ENCODE measurements at places on chromosomes 16 and 17.

DNA sequence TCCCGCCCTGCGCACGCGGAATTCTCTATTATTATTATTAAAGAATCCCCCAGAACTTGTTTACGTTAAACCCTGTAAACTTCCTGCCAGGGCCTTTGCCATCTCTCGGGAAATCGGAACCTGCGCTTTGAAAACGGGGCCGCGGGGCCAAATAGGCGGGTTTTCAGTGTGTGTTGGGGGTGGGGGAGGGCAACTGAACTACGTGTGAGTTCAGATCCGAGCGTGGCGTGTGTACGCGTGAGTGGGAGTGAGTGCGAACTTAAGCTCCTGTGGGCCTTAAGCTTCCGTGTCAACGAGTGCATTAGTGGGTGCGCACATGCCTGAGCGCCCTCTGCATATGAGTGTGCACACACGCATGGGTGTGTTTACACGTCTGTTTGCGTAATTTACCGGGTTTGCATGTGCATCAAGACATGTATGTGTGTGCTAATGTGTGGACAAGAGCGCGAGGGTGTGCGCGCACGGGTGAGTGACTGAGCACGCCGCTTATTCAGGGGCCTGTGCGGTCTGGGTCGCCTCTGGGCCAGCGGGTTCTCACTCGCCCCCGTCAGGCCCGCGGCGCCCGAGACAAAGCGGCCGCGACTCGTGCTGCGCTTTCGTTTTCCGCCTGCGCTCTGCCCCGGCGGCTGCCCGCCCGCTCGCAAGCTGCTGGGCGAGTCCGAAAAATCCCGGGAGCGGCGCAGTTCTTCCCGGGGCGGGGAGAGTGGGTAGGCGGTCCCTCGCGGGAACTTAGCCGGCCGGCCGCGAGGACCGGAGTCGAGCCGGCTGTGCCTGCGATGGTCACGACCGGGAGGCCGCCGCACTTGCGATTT, 1.2 kb upstream of the FOXF1 start:
- no peak for DNase-seq

DNA sequence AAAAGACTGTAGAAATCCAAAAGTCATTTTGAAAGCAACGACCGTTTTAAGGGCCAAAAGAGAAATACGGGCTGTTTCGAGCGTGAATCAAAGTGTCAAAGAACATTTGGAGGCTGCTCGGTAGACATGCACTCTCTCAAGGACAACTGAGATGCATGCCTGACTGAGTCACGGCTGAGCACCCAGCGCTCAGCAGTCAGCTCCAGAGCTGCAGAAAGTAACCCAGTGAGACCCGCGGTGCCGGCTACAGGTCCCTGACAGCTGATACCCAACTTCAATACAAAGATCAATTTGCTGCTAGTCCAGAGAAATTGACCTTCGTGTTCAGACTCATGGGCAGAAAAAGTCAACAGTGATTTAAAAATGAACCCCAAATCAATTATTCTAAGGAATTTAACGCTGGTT, 214.9 kb downstream of the STX8 start:
- no peak for DNase-seq

GRCh38 chr17:40086150-40087044, 14.0 kb downstream of the NR1D1 start:
- peak; percentile 55 for DNase-seq

DNA sequence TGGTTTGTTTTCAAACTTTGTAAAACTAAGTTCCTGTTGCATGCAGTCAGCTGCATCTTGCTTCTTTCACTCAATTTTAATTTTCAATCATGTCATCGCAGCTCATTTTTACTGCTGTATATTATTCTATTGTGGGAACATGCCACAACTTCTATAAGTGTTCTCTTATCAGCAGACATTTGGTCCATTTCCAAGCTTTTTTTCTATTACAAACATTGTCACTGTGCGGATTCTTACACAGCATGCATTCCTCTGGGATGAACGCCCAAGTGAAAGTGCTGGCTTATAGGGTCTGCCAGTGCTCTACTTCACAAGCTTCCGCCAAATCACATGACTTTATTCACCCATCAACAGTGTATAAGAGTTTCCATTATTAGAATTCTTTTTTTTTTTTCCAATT, 22.7 kb downstream of the GINS3 start:
- no peak for DNase-seq

- DNase-seq, result no peak
These were observed 580.1 kb upstream of the SALL1 start for GRCh38 chr16:51731160-51731559.

- no peak for DNase-seq
These were observed 5.4 kb upstream of the PABPN1L start for GRCh38 chr16:88871730-88872416.

DNA sequence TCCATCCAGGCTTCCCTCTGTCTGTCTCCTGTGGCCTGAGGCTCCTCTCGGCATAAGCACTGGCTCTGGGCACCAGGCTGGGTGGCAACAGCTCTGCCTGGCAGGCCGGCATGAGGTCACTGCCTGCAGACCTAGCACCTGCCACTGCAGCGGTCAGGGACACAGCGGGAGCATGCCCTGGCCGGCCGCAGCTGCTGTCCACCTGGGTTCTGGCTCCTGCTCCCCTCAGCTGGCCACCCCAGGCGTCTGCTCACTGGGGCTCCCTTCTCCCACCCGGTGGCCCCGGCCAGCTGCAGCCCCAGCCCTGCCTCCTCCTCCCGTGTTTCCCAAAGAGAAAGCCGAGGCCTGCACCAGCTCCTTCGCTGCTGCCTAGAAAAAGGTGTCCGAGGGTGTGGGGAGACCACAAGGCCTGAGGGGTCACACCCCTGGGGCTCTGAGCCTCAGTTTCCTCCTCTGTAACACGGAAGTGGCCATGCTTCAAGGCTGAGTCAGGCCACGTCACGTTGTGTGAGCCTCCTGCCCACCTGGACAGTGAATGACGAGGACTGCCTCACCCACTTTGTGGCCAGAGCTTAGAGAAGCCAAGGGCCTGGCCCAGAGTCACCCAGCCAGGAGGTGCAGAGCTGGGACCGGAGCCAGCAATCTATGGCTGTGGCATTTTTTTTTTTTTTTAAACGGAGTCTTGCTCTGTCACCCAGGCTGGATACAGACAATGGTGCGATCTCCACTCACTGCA, 6.7 kb downstream of the NTHL1 start:
- DNase-seq, result no peak

- DNase-seq, result no peak
These were observed 82.3 kb upstream of the DOC2B start for GRCh38 chr17:263773-264172.

- DNase-seq, result no peak
These were observed 773 bp downstream of the CENPX start for GRCh38 chr17:82021900-82022309.

DNA sequence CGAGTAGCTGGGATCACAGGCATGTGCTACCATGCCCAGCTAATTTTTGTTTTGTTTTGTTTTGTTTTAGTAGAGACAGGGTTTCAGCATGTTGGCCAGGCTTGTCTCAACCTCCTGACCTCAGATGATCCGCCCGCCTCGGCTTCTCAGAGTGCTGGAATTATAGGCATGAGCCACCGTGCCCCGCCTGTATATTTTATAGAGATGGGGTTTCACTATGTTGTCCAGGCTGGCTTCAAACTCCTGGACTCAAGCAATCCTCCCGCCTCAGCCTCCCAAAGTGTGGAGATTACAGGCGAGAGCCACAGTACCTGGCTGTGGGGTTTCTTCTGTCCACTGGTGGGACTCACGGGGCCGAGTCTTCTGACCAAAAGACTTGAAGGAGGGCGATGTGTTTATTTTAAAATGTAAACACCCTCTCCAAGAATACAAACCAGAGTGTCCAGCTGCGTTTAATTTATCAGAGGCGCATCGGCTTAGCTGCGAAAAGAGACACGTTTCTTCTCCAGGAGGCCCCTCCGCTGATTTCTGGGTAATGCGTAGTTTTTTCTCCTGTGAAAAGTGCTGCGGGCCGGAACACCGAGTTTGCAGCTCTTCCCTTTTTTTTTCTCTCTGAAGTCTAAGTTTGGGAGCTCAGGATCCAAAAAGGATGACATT, 86.9 kb upstream of the CIBAR2 start:
- no peak for DNase-seq

- DNase-seq, result no peak
These were observed 18.9 kb upstream of the SLC39A11 start for GRCh38 chr17:73111386-73111785.

DNA sequence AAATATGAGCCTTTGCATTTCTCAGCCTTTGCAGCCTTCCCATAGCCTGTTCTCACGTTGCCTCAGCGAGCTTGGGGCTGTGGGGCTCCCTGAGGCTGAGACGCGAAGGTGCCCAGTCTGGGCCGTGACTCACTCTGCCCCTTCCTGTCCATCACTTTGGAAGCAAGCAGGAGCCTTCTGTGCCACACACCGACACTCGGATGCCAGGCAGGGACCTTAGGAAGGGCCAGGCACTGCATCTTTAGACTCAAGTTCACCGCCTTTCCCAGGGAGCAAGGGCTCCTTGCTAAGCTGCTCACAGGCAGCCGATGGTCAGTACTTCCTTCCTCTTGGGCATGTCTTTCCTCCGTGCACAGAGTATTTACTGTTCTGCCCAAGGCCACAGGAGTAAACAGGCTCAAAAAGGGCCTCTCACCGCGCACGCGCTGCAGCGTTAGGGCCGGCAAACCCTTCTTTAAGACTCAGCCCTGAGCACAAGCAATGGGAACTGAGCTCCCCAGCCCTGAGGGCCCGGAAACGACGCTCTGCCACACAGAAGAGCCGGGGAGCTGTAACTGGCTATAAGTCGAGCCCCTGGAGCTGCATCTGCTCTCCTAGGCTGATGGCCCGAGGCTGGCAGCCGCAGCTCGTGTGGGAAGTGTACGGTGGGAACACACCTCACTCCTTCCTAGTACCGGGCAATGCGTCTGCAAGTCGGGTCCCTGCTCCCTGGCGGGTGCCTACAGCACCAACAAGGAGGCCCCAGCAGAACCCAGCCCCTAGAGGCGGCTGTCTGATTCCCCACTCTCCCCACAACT, 7.2 kb downstream of the TIMM22 start:
- no peak for DNase-seq

- no peak for DNase-seq
These were observed 5.4 kb downstream of the CMIP start for GRCh38 chr16:81449899-81450608.

DNA sequence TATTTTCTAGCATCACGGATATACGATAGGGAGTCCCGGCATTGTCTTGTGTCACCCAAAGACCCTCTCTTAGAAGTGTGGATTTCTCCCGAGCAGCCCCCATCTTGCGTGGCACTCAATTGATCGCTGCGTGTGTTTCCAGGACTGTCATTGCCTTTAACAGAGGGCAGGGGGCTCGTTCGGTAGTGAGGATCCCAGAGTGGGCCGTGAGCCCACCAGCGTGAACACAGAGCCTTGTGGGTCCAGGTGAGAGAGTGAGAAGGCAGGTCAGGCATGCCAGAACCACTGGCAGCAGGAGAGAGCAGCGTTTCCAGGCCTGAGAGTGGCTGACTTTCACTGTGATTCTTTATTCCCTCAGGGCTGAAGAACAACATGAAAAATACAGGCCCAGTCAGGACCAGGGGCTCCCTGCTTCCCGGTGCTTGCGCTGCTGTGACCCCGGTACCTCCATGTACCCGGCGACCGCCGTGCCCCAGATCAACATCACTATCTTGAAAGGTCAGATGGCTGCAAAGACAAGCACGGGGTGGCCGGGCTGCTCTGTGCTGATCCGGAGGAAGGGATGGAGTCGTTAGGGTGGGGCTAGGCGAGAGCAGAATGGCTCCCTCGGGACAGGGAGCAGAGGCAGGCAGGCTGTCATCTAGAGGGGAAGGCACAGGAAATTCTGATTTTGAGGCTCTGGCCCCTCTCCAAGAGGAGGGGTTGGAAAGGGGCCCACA, 22.4 kb downstream of the C1QTNF1 start:
- no peak for DNase-seq

DNA sequence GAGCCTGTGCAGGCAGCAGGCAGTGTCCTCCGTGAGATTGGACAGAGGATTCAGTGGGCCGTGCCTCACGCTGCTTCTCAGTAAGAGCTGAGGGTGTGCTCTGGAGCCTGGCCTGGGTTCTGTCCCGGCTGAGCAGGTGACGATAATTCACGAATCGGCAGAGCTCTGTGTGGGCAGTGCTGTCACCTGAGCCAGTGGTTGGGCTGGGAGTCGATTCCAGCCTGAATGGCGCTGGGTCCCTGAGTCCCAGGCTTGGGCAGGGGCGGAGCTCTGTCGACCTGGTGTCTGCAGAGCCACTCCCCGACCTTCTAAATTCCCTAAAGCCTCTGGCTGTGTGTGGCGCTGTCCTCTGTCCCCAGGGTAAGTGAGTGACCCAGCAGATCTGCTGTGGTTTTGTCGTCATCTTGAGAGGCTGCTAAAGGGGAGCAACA, 8.4 kb downstream of the ACSF3 start:
- DNase-seq, result no peak

DNA sequence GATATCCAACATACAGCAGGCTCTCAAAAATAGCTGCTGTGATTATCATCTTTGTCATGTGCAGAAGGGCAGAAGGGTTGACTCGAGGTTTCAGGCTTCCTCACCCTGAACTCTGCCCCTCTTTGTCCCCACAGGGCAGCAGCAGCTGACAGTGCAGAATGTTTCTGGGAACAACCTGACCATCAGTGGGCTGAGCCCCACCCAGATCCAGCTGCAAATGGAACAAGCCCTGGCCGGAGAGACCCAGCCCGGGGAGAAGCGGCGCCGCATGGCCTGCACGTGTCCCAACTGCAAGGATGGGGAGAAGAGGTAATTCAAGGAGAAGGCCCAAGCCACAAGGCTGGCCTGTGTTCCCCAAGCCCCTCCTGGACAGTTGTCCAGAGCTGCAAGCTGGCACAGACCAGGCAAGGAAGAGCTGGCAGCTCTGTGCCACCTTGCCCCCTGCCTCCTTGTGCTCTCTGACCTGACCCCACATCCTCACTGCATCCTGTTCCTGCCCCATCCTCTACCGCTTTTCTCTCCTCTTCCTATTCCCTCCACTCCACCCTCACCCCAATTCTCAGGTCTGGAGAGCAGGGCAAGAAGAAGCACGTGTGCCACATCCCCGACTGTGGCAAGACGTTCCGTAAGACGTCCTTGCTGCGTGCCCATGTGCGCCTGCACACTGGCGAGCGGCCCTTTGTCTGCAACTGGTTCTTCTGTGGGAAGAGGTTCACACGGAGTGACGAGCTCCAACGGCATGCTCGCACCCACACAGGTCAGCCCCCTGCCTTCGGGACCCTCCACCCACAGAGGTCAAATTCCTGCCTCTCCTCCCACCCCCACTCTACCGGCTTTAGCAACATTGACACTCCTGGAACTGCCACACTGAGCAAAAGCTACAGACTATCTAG, 16.3 kb upstream of the PNPO start:
- no peak for DNase-seq

GRCh38 chr17:41547921-41548843, 20.1 kb upstream of the KRT19 start:
- DNase-seq, result no peak

- DNase-seq, result no peak
These were observed 15.6 kb downstream of the ZNF469 start for GRCh38 chr16:88398170-88398873.

- no peak for DNase-seq
These were observed 13.3 kb upstream of the MARCHF10 start for GRCh38 chr17:62821189-62822079.

GRCh38 chr16:58038219-58038641, 12.7 kb downstream of the MMP15 start:
- DNase-seq, result no peak

- no peak for DNase-seq
These were observed 542 bp downstream of the SLC39A11 start for GRCh38 chr17:73091770-73092522.

DNA sequence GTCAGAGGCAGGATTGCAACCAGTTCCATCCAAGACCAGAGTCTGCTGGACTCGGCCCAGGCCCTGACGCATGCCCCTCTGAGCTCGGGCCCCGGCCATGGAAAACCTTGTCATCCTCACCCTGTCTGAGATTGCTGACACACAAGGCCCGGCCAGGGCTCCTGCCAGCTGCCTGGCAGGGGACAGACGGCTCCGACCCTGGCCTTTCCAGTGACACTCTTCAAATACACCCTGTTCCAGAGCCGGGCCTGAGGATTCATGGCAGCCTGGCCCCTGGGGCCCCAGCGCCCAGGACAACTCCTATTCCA, 3.2 kb upstream of the PABPN1L start:
- DNase-seq, result no peak

Data from effector CD4-positive, alpha-beta T cell (primary cell).